ENCODE measurements at places on chromosomes 7 and 10.

- DNase-seq = no peak
Measured at GRCh38 chr10:132664407-132664806, 121.5 kb downstream of the NKX6-2 start.

GRCh38 chr7:35259523-35259908 is 5.6 kb upstream of the TBX20 start:
- DNase-seq = no peak

DNA sequence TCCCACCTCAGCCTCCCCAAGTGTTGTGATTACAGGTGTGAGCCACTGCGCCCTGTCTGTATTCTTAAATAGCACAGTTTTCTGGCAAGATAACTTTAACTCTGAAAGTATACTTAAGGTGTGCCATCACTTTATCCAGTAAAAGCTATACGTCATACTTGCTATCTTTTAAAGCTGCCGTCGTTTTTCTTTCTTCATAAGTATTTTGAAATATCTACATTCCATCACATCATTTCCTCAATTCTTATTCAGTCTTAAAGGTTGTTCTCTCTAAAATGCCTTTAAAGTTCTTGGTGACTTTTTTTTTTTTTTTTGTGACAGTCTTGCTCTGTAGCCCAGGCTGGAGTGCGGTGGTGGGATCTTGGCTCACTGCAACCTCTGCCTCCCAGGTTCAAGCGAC is 34.7 kb downstream of the PTPN12 start:
- no peak for DNase-seq

DNA sequence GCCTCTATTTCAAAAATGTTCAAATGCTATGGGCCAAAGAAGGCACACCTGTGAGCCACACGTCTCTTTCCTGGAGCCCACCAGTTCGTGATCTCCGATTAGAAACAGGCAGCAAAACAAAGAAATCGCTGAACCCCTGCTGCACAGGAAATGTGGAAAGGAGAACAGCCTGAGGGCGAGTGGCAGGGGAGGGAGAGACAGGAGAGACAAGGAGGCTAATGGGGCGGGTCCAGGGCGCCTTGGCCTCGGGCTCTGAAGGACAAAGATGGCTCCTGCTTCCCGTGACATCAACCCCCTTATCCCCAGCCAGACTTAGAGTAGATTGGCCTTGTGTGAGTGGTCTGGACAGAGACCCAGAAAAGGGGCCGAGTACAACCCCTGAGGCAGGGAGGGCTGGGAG is 62.4 kb upstream of the DOCK1 start:
- DNase-seq = no peak

DNA sequence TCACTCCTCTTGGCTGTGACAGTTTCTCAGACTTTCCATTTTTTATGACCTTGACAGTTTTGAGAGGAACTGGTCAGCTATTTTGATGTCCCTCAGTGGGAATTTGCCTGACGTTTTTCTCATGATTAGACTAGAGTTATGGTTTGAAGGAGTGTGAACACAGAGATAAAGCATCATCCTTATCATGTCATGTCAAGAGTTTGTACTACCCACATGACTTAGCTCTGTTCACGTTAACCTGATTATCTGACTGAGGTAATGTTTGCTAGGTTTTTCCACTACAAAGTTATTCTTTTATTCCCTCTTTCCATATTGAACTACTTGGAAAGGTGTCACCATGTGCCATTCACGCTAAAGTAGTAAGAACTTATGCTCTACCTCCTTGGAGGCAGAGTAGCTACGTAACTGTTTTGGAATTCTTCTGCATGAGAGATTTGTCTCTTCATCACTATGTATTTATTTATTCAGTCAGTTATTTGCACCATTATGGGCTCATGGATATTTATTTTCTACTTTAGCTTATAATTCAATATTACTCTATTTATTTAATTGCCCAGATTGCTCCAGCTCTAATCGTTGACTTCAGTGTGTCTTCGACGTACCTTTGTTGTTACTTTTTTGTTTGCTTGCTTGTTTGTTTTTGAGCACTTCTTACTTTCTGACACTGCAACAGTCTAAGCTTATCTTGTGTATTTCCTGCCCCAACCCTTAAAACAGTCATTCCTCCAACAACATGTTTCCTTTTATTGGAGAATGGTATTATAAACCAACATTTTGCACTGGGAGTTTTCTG is 50.4 kb downstream of the CPED1 start:
- no peak for DNase-seq

DNA sequence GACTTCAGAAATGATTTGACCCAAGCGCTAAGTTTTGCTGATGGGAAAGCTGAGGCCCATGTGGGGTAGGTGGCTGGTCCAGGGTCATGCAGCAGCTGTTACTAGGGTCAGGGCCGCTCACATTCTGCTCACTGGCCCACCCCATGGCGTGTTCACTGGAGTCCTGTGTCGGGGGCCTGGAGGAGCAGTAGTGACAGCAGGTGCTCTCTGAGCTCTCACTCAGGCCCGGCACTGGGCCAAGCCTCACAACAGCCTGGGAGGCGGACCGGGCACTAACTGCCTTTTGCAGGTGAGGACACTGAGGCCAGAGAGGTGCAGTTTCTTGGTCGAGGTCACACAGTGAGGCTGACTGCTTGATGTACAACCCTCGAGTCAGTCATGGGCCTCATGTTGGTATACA is 82.7 kb downstream of the GLRX3 start:
- no peak for DNase-seq

DNA sequence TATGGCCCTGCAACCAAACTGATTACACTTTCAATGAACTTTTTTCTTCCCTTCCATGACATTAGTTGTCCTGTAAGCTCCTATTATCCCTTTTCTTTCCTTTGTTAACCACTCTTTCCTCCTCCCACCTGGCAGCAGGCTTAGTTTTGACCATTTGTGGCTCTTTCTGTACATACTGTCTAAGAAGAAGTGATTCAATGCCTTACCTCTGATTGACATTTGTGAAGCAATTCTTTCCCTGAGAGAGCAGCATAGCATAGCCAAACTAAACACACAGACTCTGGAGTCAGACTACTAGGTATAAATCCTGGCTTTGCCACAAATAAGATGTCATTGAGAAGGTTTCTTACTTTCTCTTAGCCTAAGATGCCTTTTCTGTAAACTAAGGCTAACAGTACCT is 48.9 kb downstream of the AHR start:
- no peak for DNase-seq

GRCh38 chr10:131167036-131167860 is 144.3 kb downstream of the TCERG1L start:
- DNase-seq = no peak

- DNase-seq = no peak
Measured at GRCh38 chr7:47347346-47347745, 234.6 kb downstream of the TNS3 start.

GRCh38 chr7:151894111-151895007 is 17.4 kb upstream of the PRKAG2 start:
- DNase-seq = no peak

DNA sequence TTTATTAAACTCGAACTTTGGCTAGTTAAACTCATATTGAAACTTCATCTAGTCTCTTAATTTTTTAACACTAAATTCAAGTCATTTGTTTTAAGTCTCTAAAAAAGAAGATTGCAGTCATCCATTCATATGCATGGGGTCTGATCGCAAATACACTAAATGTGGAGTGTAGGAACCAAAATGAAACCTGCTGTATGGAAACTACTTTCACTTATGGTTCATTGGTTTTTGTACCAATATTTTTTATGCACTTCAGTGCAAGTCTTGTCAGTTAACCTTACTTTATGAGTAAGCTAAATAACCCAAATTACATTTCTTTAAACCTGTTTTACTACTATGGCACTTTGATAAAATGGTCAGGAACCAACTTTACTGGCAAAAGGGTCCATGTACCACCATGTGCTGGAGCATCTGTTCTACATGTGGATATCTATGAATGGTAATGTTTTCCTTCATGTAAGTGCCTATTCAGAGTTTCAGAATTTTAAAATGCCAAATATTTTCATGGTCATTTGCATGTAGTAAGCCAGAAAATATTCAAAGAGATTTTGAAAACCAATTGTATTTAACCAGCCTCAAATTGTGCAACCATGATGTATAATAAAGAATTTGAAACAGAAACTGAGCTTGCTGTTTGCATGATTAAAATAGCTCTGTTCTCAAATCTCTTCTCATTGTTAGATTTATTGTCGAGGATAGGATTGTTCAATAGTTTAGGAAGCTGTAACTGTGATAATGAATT is 7.6 kb upstream of the SUPV3L1 start:
- no peak for DNase-seq

DNA sequence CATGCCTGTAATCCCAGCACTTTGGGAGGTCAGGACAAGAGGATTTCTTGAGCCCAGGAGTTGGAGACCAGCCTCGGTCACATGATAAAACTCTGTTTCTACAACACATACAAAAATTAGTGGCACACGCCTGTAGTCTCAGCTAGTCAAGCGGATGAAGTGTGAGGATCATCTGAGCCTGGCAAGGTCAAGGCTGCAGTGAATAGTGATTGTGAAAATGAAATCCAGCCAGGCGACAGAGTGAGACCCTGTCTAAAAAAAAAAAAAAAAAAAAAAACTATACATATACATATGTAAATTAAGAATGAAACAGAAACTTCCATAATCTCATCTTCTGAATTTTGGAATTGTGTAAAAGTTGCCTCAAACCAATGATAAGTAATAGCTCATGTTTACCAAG is 18.2 kb upstream of the FAM170B start:
- DNase-seq = no peak

GRCh38 chr7:39602351-39602750 is 21.0 kb upstream of the RALA start:
- no peak for DNase-seq

DNA sequence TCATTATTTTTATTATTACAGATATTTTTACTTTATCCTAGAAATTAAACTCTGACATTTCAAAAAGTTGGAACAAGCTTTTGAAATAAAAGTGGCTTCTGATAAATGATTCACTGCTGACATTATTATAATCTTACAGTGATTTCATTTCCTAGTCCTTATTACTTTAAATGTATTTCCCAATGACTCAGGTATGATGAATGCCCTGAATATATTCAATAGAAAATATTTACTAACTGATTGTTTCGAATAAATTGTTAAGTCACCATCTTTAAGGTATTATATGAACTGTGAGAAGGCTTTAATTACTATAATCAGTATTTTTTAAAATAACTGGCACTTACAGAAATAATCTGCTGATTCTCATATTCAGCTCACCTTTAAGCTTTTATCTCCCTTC is 21.6 kb downstream of the DKK1 start:
- no peak for DNase-seq

- DNase-seq = no peak
Measured at GRCh38 chr7:88071994-88072714, 138.1 kb downstream of the ADAM22 start.

GRCh38 chr7:149261316-149261828 is 624 bp upstream of the ZNF783 start:
- DNase-seq = no peak

DNA sequence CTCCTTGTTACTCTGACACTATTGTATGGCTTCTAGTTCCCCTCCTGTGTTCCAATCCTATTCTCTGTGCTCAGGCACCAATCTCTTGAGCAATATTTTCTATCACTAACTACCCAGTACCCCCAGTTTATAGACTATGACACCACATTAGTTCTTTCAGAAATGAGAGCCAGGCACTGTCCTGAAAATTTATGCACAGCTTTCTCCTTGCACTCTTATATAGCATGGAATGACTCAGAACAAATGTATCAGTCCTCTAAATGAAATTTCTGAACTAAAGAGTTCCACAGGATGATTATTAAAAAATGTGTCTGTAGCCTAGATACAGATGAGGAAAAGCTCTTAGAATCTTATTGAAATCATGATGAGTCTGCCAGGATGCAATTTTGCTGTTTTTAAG is 489.9 kb downstream of the XPNPEP1 start:
- DNase-seq = no peak

- DNase-seq = no peak
Measured at GRCh38 chr7:35869810-35870209, 69.0 kb downstream of the SEPTIN7 start.

DNA sequence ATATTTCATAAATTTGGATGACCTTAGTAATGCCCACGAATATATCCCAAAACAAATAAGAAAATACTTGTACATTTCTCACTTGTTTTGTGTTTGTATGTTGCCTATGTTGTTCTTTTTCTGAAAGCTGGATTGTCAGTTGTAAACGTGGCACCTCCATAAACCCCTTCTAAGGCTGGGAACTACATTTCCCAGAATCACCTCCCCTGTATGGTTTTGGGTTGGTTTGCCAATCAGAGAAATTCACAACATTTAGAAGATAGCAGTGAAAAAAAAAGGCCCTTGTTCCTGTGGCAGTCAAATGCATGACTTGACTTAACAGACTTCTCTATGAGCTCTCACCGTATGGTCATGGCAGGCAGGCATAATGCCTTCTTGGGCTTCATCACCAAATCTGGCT is 676.3 kb upstream of the STEAP1 start:
- DNase-seq = no peak

DNA sequence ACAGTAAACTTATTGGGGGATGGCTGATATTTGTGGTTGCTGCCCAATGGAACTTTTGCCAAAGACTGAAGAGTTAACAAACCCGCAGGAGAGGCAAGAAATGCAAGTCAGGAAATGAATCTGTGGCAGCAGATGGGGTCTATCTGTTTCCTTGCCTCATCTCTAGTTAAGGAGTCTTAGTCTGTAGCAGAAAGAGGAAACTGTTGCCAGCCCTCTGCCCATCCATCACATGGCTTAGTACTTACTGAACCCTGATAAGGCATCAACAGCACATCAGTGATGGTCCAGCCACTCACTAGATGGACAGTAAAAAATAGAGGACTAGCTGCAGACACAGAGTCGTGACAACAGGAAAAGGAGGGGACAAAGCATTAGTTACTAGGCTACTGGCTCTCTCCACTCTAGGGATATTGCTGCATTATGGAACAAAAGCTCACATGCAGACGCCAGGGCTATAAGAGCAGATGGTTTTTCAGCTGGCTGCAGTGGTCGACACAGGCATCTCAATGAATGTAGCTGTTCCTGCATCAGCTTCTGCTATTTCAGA is 614.7 kb downstream of the PARD3 start:
- no peak for DNase-seq

DNA sequence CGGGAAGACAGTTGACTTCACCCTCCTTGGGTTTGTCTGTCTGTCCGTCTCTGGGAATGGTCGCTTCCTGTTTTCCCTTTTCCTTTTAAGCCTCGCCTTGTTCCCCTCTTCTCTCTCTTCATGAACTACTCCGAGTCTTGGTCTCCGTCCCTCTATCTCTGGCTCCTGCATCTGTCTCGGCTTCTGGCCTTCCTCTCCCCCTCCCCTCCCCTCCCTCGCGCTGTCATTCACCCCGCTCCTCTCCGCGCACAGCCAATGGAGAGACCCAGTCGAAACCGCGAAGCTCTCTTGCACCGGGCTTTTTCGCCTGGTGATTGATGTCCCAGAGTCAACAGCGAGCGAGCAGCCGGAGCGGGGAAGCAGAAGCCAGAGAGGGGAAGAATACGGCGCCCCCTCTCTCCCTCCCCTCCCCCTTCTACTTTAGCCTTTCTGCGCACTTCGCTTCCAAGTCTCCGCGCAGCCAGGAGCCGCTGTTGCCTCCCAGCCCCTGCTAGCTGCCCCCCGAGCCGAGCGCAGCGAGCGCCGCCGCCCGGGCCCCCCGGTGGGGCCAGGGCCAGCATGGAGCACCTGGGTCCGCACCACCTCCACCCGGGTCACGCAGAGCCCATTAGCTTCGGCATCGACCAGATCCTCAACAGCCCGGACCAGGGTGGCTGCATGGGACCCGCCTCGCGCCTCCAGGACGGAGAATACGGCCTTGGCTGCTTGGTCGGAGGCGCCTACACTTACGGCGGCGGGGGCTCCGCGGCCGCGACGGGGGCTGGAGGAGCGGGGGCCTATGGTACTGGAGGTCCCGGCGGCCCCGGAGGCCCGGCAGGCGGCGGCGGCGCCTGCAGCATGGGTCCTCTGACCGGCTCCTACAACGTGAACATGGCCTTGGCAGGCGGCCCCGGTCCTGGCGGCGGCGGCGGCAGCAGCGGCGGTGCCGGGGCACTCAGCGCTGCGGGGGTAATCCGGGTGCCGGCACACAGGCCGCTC is at the start of gene TLX1:
TSS of gene TLX1 (plus strand) at position 317 of the 978 bp plus-strand sequence. CDS start at position 559, 242 bp downstream.
- DNase-seq = no peak
